ENCODE measurements at places on chromosomes 2 and 18.

DNA sequence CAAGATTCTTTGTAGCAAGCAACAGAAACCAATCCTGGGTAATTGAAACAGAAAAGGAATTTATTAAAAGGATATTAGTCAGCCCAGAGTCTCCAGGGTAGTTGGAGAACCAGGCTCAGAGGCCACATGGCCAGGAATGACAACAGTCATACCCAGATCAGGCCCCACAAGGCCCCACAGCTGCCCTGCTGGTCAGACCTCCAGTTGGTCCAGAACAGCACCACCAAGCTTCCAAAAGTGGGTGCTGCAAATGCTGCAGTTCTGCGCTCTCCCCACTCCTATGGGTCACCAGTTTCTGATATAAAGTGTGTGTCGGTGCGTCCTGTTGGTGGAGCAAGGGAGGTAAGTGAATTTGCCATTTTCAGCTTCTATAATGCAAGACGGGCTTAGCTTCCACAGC, 29.9 kb downstream of the KLHL29 start:
- DNase-seq: no peak

GRCh38 chr2:239184179-239184578, 216.6 kb downstream of the HDAC4 start:
- no peak for DNase-seq

DNA sequence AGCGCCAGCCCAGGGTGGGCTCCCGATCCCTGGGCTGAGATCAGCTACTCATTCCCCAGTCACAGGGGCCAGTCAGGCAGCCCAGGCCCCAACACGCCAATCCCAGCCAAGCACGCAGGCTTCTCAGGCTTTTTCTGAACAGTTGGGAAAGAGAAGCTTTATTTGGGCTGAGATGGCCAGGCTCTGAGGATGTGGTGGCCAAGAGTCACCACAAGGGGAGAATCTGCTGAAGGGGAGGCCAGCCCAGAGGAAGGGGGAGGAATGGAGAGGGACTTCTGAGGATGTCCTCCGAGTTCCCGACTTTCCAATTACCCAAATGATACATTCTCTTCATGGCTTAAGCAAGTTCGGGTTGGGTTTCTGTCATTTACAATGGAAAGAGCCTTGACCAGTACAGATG, 2.8 kb upstream of the DIPK1C start:
- no peak for DNase-seq

DNA sequence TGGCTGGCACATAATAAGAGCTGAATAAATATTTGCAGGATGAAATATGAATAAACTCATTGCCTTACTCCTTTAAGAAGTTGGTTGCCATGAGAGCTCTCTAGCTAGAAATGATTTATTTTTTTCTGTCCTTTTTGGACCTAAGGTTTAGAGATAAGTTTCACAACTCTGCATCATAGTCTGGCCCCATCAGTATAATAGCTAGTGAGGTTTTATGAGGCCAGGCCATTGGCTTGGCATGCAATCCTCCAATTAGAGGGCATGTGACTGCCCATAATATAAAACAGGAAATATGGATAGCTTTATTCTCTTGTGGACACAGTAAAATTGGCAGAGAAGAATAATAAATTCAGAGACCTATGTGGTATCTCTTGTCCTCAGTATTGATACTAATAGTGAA, 26.2 kb upstream of the INSIG2 start:
- DNase-seq: no peak

GRCh38 chr2:3110994-3111666, 266.5 kb downstream of the EIPR1 start:
- DNase-seq: no peak

DNA sequence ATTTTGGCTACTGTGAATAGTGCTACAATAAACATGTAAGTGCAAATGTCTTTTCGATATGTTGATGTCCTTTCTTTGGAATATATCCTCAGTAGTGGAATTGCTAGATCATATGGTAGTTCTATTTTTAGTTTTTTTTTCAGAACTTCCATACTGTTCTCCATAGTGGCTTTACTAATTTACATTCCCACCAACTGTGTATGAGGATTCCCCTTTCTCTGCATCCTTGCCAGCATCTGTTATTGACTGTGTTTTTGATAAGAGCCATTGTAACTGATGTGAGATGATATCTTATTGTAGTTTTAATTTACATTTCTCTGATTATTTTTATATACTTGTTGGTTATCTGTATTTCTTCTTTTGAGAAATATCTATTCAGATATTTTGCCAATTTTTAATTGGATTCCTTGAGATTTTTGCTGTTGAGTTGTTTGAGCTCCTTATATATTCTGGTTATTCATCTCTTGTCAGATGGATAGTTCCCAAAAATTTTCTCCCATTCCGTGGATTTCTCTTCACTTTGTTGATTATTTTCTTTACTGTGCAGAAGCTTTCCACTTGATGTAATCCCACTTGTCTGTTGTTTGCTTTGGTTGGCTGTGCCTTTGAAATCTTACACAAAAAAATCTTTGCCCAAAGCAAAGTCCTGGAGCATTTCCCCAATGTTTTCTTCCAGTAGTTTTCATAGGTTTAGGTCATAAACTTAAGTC, 532.3 kb downstream of the PID1 start:
- no peak for DNase-seq

All from activated CD4-positive, alpha-beta T cell treated with anti-CD3 and anti-CD28 coated beads for 24 hours (primary cell).